ENCODE measurements at places on chromosomes 2 and 18. TPM values are rescaled to one million over a fixed set of nuclear protein-coding genes. Genes with fewer than 3 reads are reported as not detected.

VAMP5 gene
- total RNA-seq, result 54.8 TPM

IL1F10 gene
- not detected for total RNA-seq

DNA sequence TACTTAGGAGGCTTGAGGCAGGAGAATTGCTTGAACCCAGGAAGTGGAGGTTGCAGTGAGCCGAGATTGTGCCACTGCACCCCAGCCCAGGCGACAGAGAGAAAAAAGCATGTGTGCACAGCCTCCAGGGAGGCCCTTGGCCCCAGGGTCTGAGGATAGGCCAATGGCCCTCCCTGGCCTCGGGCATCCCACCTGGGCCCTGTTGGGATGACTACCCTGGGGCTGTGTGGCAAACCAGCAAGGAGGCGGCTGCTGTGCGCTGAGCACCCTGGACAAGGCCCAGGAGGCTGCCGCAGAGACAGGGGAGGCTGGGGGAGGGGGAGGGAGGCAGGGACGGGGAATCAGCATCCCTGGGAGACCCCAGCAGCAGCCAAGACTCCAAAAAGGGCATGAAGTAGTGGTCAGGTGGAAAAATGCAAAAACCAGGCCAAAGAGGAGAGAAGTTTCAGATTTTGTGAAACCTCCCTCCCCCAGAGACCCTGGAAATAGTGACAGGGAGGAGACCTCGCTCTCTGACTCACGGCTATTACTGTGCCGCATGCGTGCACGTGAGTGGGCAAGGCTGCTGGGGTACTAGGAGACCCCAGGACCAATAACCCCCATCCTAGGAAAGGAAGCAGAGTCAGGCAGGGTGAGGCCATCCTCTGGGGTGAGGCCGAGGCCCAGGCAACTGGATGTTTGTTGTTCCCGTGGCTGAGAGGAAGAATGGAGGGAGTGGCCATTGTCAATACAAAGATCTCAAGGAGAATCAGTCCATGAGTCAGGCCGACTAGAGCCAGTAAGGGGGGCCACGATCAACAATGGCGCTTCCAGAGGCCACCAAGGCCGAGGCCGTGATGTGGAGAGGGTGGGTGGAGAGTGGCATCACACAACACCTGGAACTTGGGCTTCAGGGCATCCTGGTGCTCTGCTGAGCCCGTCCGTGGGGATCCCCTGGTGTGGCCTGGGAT lies 16.0 kb upstream of the B3GNT7 start:
- no peak for DNase-seq

GRCh38 chr2:30692829-30693275 lies 114.4 kb downstream of the CAPN13 start:
- no peak for DNase-seq

NEB gene
- 0.55 TPM for total RNA-seq

DNA sequence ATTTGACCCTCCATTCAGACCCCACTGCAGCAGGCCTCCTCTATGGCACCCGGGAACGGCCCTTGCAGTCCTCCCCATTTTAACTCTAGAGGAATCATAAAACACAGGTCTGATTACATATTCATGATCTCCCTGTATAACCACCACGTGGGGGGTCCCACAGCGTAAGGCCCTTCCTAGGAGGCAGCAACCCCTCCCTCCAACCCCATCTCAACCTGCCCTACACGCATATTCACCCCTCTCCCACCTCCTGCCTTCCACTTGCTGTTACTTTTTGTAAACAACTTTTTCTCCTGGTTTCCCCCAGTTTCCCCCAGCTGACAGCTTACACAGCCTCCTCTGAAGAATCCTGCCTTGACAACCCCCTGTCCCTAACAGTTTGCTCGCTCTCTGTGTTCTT lies 85.1 kb upstream of the FOXI3 start:
- DNase-seq, result no peak

ERFE gene
- not detected for total RNA-seq

GRCh38 chr2:41940745-41941063 lies 107.1 kb upstream of the PKDCC start:
- peak; percentile 54 for DNase-seq

SCYGR4 gene
- not detected for total RNA-seq

- no peak for DNase-seq
Measured at GRCh38 chr18:75863696-75864095, 436.2 kb upstream of the SMIM21 start.

DNA sequence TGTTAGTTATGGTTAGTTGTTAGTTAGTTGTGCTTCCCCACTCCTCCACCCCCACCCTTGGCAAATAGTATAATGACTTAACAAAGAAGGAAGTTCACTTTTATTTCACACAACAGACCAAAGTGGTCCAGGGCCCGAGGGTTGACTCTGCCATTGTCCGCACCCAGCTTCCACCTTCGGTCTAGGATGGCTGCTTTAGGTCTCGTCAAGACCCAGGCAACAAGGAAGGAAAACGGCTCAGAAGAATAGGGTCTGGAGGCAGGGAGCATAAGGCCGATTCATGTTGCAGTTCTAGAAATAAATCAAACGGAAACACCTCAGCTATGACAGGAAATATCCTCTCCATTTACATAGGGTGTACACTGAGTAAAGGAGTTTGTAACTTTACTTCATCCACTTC lies 206.0 kb upstream of the CXCR4 start:
- DNase-seq, result no peak

DNA sequence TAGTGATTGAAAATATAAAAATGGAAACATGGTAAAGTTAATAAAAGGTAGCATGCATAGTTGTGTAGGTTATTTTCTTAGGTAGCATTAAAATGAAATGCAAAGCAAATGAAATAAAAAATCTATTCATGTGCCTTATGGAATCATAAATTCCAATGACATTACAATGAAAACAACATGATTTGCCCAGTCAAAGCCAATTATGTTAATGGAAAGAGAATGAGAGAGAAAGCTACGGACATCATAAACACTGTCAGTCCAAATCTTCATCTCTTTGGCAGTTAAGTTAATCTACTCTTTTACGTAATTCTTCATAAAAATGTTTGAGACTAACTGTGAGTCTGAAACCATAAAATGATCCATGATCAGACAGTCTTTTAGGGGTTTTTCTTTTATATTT lies 636.7 kb upstream of the SYT4 start:
- DNase-seq, result no peak

PSTPIP2 gene
- 2.7 TPM for total RNA-seq

All from left ventricle myocardium superior (tissue), 1 donor.